ENCODE measurements at places on chromosomes 2 and 18. TPM values are rescaled to one million over a fixed set of nuclear protein-coding genes. Genes with fewer than 3 reads are reported as not detected.
A peak's percentile ranks its signal among the peaks of the same experiment; 100 is the strongest.

DNA sequence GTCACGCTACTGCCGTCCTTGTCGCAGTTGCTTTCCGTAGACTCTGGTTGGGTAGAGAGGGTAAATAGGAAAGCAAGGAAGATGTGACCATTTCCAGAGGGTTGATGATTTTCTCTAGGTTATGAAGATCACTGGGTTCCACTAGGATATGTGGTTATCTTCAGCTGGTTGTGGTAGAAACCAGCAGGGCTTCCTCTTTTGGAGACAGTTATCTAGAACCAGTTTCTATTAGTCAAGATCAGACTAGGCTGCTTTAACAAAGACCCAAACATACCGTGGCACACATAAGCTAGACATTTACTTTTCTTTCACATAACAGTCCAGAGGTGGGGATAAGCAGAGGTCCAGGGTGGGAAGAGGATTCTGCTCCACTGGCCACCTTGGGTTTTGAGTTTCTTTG is 59.6 kb downstream of the FASTKD2 start:
- DNase-seq: no peak

- DNase-seq: no peak
These were observed 84.5 kb upstream of the ODC1 start for GRCh38 chr2:10532638-10533101.

- DNase-seq: no peak
These were observed 47.9 kb downstream of the L3MBTL4 start for GRCh38 chr18:6366776-6367175.

- DNase-seq: no peak
These were observed 17.5 kb upstream of the PKDCC start for GRCh38 chr2:42030200-42030759.

- no peak for DNase-seq
These were observed 36.0 kb downstream of the SERTAD2 start for GRCh38 chr2:64617631-64618151.

DNA sequence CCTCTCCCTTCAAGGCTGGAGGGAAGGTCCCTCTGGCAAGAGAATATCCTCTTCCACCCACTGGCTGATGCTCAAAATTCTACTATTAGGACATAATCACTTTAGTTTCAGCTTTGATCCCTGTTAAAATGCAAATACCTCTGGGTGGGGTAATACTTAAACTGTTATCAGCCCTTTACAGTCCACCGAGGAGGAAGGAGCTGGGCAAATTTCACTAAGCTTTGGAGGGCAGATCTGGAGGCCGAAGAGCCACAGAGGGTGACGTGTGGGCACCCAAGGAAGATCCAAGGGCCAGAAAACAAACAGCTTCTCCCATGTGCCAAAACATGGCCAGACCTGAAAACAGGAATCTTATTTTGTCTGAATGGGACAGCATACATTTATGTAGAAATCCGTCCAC is 74.6 kb upstream of the BCL11A start:
- DNase-seq: no peak

DNA sequence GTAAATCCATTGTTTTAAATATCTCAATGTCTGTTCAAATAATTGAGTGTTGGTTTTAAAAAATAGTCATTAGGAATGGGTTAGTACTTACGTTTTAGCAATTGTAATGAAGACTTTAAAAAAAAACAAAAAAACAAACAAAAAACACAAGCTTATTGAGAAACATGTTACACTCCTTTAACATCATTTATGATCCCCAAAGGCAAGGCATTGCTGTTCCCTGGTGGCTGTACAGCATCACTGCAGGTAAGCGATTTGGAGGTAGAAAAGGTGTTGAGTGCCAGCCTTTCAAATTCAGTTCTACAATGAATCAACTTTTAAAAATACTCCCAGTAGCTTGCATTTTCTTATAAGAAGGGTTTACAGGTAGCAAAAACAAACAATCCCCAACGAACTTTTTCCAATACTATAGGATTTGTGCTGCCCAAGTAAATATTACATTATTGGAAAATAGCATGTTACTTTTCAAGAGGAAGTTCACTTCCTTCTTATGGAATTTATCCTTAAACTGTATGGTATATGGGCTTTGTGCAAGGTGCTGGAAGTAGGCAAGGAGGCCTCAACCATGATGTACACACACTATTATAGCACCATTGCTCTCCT is 27.5 kb downstream of the CNRIP1 start:
- DNase-seq: peak; percentile 18

DNA sequence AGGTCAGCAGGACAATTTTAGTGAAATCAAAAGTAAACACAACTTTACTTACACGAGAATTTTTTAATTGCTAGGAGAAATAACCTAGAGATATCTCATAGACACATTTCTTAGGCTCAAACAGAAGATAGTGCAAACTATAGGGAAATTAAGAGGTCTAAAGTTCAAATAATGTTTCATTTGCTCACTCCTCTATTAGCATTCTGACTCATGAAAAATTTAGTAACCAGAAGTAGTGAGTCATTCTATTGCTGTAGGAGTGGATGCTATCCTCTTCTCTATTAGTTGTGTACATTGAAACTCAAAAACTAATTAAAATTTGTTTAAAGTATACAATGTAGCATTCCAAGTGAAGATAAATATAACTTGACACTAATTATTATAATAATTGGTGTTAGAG is 908.3 kb upstream of the TMEFF2 start:
- DNase-seq: no peak

SP140 gene
- not detected for total RNA-seq

SERPINB12 gene
- not detected for total RNA-seq

FAM117B gene
- total RNA-seq: 30.5 TPM

ALPP gene
- total RNA-seq: not detected

MROH2A gene
- total RNA-seq: 2.3 TPM

Data from prostate gland (tissue), 2 donors.